ENCODE measurements at places on chromosomes 7 and 10.

GRCh38 chr10:116143673-116144222 lies 129.3 kb downstream of the GFRA1 start:
- no peak for DNase-seq

- no peak for DNase-seq
Observed at GRCh38 chr7:36497775-36498174, 108.1 kb downstream of the ANLN start.

GRCh38 chr7:26686448-26686981 lies 177.9 kb downstream of the SKAP2 start:
- peak; percentile 23 for DNase-seq

- no peak for DNase-seq
Observed at GRCh38 chr7:91306266-91306665, 42.0 kb downstream of the FZD1 start.

DNA sequence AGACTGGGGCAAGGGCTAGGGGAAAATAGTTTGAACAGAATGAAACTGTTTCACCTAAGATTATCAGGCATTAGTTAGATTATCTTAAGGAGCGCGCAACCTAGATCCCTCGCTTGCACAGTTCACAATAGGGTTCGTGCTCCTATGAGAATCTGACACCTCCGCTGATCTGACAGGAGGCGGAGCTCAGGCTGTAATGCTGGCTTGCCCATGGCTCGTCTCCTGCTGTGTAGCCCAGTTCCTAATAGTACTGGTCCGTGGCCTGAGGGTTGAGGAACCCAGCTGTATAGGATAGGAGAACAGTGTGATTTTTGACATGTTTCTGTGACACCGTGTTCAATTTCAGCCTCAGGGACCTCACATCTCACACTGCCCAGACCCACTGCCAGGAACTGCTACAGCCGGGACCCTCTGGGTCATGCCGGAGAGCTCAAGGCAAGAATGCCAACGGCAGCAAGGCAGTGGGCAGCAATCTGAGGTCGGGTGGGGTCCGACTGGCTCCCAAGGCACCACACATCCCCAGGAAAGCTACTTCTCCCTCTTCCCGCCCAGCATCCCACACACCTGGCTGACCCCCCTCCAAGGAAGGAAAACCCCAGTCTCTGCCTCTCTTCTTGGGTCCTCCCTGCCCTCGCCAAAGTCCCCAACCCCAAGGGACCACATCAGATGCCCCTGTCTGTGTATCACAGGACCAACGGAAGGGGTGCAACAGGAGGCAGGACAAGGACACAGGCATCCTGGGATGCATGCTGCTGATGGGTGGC lies 31.7 kb downstream of the CAMK2B start:
- DNase-seq, result peak; percentile 54

DNA sequence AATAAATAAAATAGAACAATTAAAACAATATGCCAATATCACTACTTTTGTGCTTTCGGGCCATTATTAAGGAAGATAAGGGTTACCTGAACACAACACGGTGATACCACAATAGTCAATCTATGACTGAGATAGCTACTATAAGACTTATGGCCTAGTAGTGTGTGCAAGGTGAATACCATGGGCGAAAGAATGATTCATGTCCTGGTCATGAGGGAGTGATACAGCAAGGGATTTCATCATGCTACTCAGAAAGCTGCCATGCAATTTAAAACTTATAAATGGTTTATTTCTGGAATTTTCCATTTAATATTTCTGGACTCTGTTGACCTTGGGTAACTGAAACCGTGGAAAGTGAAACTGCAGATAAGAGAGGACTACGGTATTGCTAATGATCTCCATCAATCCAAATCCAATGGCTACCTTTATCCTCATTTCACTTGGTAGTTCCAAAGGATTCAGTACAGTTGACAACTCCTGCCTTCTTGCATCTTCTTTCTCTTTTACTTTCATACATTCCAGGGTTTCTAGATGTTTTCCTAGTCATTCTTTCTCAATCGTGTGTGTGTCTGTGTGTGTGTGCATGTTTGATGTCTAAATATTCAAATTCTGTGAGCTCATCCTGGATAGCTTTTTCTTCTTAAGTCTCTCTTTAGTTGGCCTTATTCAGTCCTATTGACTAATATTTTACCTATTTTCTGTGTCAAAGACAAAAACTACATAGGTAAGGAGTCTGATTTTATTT lies 100.5 kb upstream of the MAGI2 start:
- DNase-seq, result no peak

DNA sequence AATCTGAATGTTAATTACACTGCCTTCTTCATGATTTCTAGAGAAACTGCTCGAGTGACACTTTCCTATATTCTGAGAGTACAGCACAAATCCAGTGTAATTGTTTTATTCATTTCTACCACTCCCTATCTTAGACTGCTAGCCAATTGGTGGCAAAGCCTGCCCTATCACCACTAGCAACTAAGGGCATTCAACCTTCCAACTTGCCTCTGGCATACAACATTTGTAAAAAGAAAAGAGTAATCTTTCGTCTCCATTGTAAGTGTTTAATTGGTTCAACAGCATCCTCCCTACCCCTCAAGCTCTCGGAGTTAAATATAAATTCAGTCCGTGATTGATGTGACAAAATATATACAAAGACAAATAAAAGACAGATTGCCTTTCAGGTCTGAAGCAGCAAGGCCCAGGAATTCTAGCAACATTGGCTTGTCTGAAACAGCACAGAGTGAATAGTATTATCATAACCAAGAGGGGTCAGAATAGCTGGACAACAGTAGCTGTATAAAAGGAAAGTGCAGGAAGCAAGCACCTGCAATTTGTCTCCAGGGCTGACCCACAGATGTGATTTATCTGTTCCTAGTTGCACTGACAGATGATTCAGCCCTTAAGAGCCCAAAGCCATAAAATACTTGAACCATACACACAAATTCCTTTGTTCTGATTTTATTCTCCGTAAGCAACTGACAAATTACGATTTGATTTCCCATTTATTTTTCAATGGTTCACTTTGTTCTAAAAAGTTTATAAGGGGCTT lies 47.6 kb upstream of the ANKRD1 start:
- no peak for DNase-seq

GRCh38 chr7:39042670-39043069 lies 65.0 kb downstream of the POU6F2 start:
- no peak for DNase-seq

- no peak for DNase-seq
Observed at GRCh38 chr10:108424656-108425055, 1260.2 kb upstream of the SORCS1 start.

- DNase-seq, result no peak
Observed at GRCh38 chr10:70804421-70804808, 11.3 kb upstream of the SGPL1 start.

- DNase-seq, result no peak
Observed at GRCh38 chr10:75717126-75717916, 285.9 kb downstream of the LRMDA start.

- DNase-seq, result no peak
Observed at GRCh38 chr7:47621979-47622561, 40.2 kb upstream of the TNS3 start.

- no peak for DNase-seq
Observed at GRCh38 chr7:132580277-132580676, 4.0 kb upstream of the PLXNA4 start.

DNA sequence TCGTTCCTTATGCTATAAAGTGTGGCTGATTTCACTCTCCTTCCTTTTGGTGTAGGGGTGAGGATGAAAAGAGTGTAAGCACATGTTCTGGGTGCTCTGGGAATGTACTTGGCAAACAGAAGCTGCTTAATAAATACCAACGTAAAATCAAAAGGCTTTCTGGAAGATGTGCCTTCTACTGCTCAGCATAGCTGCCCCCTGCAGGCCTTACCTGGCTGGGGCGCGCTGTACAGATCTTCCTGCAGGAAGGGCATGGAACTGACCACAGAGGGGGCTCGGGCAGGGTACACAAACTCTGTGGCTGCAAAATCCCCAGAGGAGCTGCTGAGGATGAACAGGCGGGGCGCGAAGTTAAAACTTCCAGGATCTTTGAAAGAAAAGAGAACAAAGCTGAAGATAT lies 169.4 kb downstream of the SVIL start:
- no peak for DNase-seq

- DNase-seq, result no peak
Observed at GRCh38 chr10:36195364-36195763, 553.3 kb upstream of the FZD8 start.

- peak; percentile 74 for DNase-seq
Observed at GRCh38 chr7:155738652-155739537, 73.4 kb downstream of the SHH start.

DNA sequence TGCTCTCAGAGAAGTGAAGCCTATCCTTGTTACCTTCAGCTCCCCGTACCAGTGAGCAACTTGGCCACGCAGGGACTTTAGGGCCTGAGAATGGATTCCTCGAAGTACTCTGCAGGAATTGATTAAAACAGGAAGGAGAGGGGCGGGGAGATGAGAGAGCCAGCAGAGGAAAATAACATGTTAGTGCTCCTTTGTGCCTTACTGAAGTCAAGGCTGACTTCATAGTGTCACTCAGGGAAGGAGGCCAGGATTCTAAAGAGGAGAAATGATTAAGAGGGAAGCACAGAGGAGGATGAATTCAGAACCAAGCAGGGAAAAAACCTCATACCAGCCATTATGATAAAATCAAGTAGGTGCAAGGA lies 195.6 kb upstream of the RHOBTB1 start:
- no peak for DNase-seq

- no peak for DNase-seq
Observed at GRCh38 chr7:154968336-154969001, 34.5 kb downstream of the PAXIP1 start.

- no peak for DNase-seq
Observed at GRCh38 chr10:1504940-1505339, 232.4 kb downstream of the ADARB2 start.

DNA sequence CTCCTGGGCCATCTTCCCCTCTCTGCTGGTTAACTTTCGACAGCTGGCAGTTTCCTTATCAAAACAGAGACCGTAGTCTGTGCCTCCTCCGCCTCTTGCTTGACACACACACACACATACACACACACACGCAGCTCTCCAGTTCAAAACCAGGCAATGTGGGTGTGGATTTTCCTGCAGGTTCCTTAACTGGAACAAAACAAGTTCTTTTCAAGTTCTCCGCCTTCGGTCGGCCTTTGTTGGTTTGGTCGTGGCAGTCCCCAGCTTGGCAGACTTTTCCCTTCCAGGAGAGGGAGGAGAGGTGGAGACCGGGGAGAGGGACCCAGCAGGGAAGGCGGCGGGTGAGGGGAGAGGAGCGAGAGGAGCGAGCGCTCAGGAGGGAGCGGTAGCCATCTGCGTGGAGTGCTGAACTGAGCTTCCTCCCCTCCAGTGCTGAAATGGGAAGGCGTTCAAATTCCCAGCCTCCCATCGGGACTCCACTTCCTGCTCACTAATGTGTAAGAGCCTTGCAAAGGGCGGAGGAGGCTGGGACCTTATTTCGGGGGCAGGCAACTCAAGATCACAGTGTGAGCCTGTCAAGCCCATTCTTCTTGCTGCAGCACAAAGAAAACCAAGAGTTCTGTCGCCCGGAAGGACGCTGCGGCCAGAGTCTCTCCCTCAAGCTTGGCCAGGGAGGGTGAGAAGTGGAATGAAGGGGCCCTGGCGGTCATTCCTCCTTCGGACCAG lies 120.6 kb downstream of the PRPF18 start:
- DNase-seq, result peak; percentile 81

- DNase-seq, result no peak
Observed at GRCh38 chr7:48365010-48365409, 193.8 kb downstream of the ABCA13 start.

GRCh38 chr7:128108129-128108528 lies 76.9 kb upstream of the LRRC4 start:
- DNase-seq, result no peak

DNA sequence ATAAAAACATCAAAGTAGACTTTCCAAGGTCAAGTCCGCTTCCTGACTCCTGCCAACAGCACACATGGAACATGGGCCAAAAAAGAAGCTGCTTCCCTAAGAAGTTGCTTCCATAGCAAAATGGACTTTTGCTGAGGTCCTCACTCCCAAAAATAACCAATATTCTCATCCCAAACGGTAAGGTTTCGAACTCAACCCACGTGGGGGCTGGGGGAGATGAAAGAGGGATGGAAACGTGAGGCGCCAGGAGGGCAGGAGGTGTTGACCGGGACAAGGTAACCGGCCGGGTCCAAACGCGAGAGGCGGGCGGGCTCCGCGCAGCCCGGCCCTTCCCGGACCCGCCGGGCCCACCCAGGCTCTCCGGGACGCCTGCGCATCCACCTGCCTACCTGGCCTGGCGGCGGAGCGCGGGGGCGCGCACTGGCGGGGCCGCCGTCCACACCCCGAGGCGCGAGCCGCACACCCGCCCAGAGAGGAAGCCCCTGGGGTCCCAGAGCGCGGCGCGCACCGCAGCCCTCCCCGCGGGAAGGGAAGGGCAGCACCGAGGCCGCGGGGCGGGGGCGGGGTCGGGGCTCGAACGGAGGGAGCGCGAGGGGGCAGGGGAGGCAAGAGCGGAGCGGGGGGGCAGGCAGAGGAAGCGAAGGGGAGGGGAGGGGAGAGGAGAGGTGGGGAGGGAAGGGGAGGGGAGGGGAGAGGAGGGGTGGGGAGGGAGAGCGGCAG lies 742 bp downstream of the LMBR1 start:
- DNase-seq, result peak; percentile 76

DNA sequence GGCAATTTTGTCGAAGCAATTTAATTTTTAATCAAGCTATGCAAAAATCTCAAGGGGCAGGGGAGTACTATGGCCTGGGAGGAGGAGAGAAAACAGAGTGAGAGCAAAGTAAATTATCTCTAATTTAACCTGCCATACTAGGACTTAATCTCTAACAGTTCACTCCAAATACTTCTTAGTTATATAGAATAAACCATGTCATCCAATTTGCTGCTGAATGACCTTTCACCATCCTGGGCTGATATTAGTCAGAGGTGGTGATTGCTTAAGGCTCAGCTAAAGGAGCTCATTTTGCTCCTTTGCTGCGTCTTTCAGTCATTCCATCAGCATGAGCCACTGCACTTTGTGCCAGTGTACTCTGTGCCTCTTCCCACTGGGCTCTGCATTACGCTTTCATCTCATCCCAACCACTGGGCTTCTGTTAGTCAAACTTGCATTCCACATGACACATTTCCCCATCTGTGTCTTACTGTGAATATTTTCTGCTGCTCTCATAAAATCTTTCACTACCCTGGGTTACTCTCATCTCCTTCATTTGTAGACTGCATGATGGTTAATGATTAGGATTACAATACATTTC lies 84.3 kb downstream of the CD36 start:
- peak; percentile 83 for DNase-seq

DNA sequence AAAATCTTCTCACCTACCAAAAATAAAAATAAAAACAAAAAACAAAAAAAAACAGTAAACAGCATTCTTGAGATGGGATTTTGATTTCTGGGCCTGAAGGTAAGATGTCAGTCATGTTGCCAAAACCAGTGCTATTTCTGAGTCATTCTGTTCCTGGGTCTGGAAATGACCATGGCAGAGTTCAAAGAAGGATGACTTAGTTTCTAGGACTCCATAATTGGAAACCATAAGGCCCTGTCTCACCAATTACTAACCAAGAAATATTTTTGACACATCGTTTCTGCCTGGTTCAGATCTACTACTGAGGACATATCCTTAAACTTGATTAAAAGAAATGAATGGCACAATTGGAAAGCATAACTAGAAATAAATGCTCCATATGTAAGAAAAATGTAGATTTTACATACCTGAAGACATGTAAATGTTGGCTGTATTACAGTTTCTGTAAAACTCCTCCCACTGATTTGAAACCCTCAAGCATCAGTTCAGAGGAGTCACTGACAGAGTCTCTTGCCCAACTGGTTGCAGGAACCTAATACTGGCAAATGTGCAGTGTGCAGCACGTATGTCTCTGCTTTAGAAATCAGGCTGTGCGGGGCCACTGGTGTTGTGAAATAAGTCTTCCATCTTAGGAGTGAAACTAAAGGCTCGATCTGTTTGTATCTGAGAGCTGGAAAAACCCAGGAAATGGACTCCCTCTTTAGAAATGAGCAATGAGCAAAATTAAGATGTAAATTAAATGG lies 84.8 kb upstream of the EGR2 start:
- no peak for DNase-seq

All from tibial artery (tissue), 4 donors.